ENCODE measurements at places on chromosomes 3 and 15. TPM values are rescaled to one million over a fixed set of nuclear protein-coding genes. Genes with fewer than 3 reads are reported as not detected.

DNA sequence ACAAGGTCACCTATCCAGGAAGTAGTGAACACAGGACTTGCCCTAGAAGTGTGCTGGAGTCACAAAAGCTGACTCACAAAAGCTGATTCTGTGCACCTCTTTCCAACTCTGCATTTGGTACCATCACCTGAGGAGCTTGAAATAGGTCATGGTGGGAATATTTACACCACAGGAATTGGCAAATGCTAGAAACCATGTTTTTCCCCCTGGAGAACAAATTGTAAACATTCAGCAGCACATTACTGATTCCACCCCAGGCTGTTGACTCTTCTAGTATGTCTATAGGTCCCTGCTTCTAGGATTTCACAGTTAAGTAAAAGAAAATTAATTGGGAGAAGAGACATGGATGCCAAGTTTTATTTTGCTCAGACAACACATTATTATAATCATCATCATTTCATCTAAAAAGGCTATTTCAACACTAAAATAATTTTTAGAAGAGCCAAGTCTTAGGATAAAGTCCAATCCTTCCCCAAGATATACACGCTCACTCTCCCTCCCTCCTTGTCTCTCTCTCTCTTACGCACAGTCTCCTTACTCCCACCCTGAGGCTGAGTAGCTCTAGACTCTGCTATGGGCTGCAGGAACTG, 24.7 kb downstream of the CACNA2D2 start:
- DNase-seq, result no peak

DNA sequence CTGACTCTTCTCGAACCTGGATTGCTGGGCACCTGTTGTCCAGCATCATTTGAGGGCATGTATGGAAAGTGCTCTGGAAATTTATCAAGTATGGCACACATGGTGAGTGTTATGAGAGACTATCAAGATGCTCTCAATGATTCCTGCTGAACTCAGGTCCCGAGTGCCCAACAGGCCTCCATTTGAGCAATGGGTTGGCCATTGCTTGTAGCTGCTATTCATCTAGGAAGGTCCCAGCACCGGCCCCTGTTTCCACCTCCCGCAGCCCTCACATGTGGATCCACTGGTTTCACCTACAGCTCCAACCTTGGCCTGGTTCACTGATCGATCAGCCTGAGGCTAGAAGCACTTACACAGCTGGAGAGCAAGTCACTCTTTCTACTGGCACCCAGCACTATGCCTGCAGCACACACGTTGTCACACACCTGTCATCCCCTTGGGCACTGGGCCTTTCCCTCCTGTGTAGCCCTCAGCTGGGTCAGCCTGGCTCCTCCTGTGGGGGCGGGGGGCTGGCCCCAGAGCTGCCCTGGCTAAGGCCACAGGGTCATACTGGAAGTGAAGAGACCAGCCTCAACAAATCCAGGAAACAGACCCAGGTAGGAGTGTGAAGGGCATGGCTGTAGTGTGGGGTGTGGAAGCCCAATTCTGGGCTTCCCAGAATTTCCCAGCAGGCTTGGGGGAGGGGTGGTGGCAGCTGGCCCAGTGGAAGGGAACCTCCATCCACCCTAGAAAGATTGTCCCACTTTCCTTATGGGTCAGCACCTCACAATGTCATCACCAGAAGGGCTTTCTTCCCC, 41.7 kb upstream of the SMAD3 start:
- no peak for DNase-seq

DNA sequence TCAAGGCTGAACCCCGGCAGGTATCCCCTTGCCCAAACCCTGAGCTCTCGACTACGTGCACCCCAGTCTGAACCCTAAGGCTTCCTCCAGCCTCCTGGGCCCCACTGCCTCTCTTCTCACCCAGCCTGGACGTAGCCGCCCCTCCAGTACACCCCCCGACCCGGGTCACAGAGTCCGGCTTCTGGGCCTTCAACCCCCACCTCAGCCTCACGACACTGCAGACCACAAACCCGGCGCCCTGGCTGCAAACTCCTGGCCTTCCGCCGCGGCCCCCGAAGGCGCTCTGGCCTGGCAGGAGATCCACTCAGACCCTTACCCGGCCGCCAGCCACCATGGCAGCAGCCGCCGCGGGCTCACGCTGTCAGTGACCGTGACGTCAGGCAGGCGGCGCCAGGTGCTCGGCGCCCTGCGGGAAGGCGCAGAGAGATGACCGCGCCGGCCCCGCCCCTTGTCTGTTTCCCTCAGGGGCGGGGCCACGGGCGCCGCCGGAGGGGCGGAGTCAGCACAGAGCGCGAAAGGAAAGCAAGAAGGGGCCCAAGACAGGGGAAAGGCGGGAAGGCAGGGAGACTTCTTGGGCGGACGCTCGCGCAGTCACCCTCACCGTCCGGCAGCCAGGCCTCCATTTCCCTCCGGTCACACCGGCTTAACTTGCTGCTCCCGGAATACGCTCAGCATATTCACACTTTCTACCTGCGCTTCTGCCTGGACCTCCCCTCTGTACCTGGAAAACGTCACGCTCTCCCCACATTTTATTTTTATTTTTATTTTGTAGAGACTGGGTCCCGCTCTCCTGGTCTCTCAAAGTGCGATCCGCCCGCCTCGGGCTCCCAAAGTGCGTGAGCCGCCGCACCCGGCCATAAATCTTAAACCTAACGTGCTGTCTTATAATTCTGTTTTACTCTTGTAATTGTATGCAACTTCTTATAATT, at the start of gene RMDN3:
Gene RMDN3, minus strand, starts transcription at position 372 of the 929 bp plus-strand sequence. CDS start 471 bp downstream, outside the sequence.
- DNase-seq, result peak; percentile 92

DNA sequence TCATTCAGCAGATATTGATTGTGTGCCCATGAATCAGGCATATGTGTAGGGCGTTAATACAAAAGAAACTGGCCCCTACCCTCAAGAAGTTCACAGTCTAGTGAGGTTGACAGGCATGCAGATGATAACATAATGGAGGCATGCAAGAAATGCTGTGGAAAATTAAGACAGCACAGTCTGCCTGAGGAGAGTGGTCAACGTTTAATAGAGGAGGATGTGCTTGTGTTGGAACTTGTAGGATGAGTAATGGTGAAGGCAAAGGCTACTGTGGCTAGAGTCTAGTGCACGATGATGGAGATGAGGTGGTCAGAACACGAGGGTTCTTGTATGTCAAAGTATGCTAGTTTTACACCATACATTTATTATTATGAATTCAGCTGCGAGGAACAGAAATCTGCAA, 295.7 kb downstream of the SOX2 start:
- no peak for DNase-seq

DNA sequence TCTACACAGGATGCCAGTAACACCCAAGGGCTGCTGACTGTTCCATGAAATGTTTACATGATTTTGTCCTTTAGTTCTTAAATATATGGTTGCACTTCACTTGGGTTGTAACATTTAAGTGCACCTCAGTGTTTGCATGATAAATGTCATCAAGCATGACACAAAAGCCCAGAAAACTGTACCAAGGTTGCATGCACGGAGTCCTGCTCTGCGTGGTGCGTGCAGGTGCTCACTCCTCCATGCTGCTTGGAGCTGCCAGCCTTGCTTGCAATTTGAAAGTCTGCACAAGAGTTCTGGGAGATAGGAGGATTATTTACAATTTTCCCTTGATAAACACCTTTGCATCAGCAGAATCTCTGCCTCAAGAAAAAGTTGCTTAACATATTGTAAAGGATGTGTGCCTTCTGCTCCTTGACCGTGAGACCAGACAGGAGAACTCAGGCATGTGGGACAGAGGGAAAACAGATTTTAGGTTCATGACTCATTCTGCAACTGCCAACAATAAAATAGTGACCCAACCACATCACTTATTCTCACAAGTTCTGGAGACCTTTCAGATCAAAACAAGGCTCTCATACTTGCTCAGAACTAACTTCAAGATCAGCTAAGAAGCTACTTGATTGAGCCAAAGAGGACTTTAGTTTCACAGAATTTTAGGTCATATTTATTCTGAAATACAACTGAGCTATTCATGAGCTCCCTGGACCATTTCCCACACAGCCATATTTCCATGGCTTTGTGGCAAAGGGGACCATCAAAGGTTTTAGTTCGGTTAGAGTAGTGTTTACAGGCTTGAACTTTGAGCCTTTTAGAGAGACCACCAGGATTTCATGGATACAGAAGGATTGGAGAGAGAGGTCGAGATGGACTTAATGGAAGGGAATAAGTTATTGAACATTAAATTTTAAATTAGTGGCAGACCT, 128.4 kb upstream of the ZBED2 start:
- DNase-seq, result no peak

- DNase-seq, result no peak
These were observed 11.5 kb downstream of the PPP4R2 start for GRCh38 chr3:73007992-73008712.

GRCh38 chr3:129557548-129557894, 14.5 kb downstream of the H1-8 start:
- no peak for DNase-seq

DNA sequence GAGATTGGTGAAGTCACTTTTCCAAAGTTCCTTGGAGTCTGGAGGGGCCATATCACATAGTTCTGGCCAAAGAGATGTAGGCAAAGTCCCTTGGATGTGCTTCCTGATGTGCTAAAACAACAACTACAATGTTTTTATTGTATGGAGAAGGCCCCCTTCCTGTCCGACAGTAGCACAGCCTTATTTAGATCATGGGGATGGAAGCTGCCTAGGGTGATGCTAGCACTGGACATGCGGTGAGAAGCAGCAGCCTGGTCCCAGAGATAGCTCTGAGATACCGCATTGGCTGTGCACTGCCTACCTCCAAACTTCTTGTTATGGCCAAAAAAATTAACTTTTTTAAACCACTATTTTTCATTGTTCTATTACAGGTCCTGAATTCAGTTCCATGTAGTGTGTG, 137.6 kb downstream of the AQP9 start:
- no peak for DNase-seq

DNA sequence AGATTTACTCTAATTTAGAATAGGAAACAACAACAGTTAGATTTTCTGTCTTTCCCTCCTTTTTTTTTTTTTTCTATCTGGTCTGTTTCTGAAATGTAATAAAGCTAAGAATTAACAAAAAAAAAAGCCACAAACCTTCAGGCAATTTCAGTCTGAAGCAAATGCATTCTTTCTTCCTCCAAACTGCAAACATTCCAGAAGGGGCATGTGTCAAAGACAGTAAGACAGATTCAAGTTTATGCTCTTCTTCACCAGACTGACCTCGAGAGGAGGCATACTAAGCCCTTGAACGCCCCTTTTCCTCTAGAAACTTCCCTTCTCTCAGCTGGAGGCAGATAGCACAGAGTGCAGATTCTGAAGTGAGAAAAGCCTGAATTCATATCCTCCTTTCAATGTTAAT, 654.6 kb upstream of the LMCD1 start:
- no peak for DNase-seq

DNA sequence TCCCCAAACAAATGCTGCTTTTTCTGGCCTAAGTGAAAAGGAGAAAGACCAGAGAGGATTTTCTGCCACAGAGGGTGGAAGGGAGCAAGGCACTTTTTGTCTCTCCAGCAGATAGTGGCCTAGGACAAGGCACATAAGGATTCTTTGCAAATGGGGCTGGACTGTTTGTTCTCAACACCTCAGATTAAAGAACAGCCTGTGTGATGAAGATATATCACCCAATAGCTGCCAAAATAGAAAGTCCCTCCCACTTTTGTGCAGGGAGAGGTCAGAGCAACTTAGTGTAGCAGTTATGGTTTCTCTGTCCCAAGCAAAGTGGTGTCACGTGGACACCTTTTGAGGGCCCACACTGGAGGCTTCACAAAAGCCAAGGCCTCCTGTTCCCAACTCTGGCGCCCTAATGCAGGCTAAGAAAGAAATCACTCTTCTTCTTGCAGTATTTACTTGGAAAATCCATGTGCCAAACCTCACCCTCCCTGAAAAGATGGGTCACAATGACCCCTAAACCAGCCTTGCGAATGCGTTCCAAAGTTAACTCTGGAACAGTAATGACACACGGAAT, 84.9 kb downstream of the LRIG1 start:
- no peak for DNase-seq

DNA sequence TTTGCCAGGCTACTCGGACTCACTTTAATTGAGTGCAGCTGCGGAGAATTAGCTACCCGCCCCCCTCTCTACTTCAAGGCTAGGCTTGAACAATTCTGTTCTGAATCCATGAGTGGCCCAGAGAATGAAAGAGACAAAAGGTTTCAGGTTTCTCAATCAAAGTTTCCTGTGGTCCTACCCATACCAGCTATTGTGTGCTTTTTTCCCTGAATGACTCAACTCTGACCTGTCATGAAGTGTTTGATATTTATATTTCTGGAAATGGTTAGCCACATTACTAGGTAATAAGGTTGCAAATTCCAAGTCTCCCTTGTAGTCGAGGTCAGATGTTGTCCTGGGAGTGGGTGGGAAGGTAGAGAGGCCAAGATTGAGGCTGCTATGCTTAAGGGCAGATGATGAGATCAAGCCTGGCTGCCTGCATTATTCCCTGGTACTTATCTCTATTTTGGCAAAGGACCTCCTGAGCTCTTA, 392.7 kb upstream of the TBL1XR1 start:
- no peak for DNase-seq

DNA sequence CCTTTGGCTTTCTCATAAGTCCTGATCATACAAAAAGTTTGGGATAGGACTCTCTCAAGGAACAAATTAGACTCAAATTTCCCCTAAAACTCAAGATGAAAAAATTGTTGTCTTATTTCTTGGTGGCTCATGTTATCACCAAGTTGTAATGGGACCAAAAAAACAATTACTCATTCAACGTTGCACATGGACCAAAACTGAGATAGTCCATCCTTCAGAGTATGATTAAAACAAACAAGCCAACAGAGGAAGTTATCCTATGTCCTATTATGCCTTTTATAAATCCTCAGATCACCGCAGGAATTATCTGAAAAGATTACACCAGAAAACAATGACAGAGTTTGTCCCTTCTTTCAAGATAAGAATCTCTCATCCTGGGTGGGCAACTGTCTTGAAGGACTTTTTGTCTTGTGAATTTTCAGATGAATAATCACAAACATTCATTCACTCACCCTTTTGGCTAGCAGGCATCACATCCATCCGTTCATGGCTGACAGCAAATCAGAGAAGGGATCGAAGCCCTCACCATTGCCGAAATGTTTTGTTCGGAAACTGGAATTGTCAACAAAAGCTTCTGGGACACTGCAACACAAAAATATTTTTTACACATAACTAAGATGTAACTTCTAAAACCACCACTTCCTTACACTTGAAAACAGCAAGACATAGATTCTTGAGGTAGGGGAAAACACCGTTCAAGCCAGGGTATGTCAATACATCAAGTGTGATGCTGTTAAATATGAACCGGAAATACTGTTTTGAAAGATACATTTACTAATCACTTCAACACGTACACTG, 90.4 kb downstream of the FOXP1 start:
- DNase-seq, result no peak

DNA sequence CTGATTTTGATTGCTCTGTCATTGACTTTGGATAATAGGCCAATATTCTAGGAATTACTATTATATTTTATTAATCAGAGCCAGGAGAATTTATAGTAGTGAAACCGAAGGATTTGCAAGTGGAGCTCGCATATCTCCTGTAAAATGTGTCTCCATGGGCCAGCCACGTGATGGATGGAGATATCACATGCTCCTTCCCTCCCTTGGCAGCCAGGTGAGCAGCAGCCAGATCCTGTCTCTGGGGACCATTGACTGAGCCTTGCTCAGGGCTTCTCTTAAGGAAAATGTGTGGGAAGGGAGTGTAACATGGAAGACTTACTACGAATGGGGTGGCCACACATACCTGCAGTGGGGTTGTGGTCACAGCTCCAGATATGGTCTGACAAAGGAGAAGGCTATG, 144.7 kb upstream of the RGMA start:
- DNase-seq, result no peak

- no peak for DNase-seq
These were observed 1218.0 kb downstream of the NSUN3 start for GRCh38 chr3:95280711-95281352.

SLITRK3 gene
- 2.4 TPM for polyA plus RNA-seq

PCYT1A gene
- polyA plus RNA-seq, result 40.8 TPM

PP2D1 gene
- polyA plus RNA-seq, result 0.47 TPM

CX3CR1 gene
- 4.9 TPM for polyA plus RNA-seq

CKMT1B gene
- 0.66 TPM for polyA plus RNA-seq

CSPG5 gene
- 0.95 TPM for polyA plus RNA-seq
